ENCODE measurements at places on chromosomes 13 and 19. TPM values are rescaled to one million over a fixed set of nuclear protein-coding genes. Genes with fewer than 3 reads are reported as not detected.
A peak's percentile ranks its signal among the peaks of the same experiment; 100 is the strongest.

- no peak for DNase-seq
These were observed 535 bp downstream of the BSG start for GRCh38 chr19:572743-573518.

GRCh38 chr13:95479731-95480130 lies 72.8 kb upstream of the CLDN10 start:
- DNase-seq: no peak

DNA sequence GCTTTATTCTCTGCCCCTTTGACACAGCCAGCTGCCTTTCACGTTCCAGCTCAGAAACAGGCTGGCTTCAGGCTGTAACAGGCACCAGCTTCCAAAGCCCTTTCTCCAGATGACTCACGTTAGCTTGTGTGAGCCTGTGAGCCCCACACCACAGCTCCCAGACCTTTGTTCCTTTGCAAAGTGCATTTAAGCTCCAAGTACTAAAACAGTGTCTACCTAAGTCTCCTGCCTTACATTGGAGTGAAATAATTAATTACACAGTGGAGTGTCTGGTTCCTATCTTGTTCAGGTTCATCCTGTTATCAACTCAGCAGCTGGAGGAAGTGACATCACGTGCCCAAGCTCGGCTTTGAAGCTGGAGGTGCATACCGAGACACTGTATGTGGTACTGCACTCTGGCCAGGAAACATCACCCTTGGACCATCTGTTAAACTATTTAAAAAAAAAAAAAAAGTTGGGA lies 475.8 kb downstream of the FOXO1 start:
- peak; percentile 31 for DNase-seq

Gene UBE2L5
- total RNA-seq: not detected

Gene GPC5
- not detected for total RNA-seq

GRCh38 chr13:37640499-37640898 lies 41.9 kb upstream of the POSTN start:
- DNase-seq: no peak

GRCh38 chr19:11148001-11148400 lies 7.6 kb downstream of the SPC24 start:
- no peak for DNase-seq

DNA sequence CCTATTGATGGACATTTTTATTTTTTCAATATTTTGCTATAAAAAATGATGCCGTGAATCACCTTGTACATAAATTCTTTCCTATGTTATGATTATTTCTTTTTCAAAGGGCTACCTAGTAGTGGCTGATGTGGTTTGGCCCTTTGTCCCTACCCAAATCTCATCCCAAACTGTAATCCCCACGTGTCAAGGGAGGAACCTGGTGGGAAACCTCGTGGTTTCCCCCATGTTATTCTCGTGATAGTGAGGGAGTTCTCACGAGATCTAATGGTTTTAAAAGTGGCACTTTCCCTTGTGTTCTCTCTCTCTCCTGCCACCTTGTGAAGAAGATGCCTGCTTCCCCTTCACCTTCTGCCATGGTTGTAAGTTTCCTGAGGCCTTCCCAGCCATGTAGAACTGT lies 94.9 kb downstream of the TM9SF2 start:
- DNase-seq: no peak

Gene ATP8B3
- 0.21 TPM for total RNA-seq

- DNase-seq: no peak
These were observed 2.8 kb upstream of the POP4 start for GRCh38 chr19:29603308-29603707.

Gene PGLYRP2
- total RNA-seq: not detected

- DNase-seq: no peak
These were observed 7.4 kb downstream of the TGDS start for GRCh38 chr13:94588541-94588940.

Gene CFD
- total RNA-seq: 1,040 TPM

DNA sequence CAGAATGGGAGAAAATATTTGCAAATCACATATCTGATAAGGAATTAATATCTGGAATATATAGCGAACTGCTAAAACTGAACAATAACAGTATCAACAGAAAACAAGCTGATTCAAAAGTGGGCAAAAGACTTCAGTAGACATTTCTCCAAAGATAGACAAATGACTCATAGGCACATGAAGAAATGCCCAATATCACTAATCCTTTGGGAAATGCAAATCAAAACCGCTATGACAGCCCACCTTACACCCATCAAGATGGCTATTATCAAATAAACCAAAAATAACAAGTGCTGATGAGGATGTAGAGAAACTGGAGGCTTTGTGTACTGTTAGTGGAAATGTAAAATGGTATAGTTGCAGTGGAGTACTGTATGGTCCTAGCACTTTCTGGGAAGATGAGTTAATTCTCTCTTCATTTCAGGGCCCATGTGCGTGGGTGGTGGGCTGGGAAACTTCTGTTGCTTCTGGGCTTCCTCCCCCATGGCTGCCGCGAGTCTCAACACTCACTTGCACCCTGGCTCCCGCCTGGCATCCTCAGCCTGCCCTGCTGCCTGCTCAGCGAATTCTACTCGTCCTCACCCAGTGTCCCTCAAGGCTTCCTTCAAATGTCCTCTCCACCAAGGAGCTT lies 12.4 kb upstream of the GJA3 start:
- DNase-seq: no peak

- DNase-seq: no peak
These were observed 413.2 kb downstream of the EFNB2 start for GRCh38 chr13:106122234-106122633.

Gene FXYD7
- 5.7 TPM for total RNA-seq

Gene TSHZ3
- total RNA-seq: 22.4 TPM

DNA sequence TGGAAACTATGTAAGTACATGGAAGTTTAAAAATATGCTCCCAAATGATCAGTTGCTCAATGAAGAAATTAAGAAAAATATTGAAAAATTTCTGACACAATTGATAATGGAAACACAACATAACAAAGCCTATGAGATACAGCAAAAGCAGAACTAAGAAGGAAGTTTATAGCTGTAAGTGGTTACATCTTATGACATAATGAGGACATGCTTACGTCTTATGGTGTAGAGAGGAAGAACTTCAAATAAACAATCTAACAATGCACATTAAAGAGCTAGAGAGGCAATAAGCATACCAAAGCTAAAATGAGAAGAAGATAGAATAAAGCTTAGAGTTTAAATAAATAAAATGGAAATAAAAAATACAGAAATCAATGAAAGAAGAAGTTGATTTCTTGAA lies 50.0 kb upstream of the CEACAM21 start:
- no peak for DNase-seq

Gene ZNF570
- total RNA-seq: 4.5 TPM

GRCh38 chr19:42028304-42029216 lies 34.5 kb upstream of the ATP1A3 start:
- no peak for DNase-seq

Gene PTH2
- total RNA-seq: not detected

DNA sequence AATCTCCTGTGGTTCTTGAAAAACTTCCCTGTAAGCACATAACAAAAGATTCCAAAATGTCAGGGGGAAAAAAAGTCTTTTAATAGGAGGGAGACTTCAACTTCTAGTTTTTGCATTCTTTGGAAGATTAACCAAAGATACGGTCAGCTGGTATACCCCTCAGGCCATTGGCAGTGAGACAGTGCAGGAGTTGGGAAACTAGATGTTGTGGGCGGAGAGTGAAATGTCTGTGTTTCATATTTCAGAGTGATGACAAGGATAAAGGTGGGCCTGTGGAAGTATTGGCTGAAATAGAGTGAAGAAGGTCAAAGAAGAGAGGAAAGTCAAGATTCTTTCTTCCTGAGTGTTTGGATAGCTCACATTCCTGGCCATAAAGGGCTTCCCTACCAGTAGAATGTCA lies 40.8 kb downstream of the CYP2B6 start:
- DNase-seq: no peak

Gene C1QTNF9B
- total RNA-seq: 2.0 TPM

Gene GDF15
- 31.0 TPM for total RNA-seq

DNA sequence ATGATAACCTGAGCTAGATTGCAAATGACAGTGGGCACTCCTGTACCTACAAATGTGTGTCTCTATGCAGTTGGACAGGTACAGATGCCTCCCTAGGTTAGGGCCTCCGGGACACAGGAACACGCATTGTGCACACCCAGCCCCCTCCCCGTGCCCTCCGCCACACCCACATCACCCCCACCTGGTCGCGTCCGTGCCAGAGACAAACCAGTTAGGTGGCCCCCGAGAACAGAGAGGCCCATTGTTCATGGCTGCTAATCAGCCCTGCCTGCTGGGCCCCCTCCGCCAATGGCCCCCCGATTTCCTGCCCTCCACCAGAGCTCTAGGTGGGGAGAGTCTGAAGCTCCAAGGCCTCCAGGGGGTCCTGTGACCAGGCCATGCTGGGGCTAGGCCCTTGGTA lies 13.7 kb downstream of the NRTN start:
- DNase-seq: no peak

DNA sequence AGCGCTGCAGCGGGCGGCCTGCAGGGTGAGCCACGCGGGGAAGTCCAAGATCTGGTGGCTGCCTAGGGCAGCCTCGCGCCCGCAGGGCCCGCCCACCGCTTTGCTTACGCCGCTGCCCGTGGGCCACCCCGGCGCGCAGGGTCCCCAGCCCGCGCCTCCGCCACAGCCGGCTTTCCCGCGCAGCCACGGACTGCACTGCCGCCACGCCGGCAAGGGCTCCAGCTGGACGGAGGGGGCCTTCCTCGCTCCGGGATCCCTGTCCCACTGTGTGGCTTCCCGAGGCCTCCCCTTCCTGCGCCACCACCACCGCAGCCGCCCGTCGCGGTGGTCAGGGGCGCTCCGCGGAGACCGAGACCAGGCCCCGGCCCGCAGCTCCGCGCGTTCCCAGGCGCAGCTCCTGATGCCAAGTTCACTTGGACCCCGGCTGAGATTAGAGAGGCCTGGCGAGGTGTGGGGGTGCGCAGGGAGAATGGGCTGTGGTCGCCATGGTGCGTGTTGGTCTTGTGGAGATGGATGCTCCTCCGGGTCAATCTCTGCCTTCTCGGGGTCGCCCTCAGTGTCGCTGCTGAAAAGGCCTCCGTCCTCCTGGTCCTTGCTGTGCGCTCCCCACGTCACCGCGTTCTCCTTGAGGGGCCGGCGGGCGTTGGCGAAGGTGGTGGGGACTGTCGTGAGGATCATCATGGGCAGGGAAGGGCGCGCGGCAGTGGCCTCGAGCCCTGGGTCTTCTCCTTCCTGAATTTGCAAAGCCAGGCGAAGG lies 17.9 kb upstream of the RNF17 start:
- no peak for DNase-seq

- DNase-seq: no peak
These were observed 21.6 kb downstream of the EFNA2 start for GRCh38 chr19:1307320-1307719.

Gene KLK12
- not detected for total RNA-seq

DNA sequence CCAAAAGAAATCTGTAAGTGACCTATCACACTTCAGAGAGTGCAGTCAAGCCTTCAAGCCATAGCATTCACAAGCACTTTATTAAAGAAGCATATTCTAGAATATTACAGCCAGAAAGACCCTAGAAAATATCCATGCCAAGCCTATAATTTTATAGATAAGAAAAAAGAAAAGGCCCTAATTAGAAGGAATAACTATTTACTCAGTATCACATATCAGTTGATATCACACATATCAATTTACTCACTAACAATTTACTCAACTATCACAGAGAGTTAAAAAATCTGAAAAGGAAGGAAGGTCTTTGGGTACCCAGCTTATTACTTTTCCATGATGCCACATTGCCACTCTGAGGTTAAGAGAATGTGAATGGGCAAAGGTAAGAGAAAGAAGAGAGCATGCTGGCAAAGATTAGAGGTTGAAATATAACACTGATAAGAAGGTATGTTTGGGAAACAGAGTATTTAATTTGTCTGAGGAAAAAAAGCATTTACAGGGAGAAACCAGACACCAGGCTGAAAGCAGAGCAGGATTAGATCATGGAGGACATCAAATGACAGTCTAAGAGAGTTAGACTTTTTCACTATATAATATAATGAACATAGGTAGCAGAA lies 186.2 kb downstream of the VWA8 start:
- DNase-seq: no peak

GRCh38 chr13:39847336-39847735 lies 191.9 kb downstream of the COG6 start:
- DNase-seq: no peak

Gene RAB20
- 28.5 TPM for total RNA-seq

Gene LRRC63
- total RNA-seq: not detected

- no peak for DNase-seq
These were observed 15.6 kb downstream of the NAA16 start for GRCh38 chr13:41326661-41327060.

- DNase-seq: peak; percentile 4
These were observed 500 bp downstream of the ZFP30 start for GRCh38 chr19:37654629-37655300.

GRCh38 chr13:108214441-108215271 lies 680 bp downstream of the LIG4 start:
- no peak for DNase-seq

DNA sequence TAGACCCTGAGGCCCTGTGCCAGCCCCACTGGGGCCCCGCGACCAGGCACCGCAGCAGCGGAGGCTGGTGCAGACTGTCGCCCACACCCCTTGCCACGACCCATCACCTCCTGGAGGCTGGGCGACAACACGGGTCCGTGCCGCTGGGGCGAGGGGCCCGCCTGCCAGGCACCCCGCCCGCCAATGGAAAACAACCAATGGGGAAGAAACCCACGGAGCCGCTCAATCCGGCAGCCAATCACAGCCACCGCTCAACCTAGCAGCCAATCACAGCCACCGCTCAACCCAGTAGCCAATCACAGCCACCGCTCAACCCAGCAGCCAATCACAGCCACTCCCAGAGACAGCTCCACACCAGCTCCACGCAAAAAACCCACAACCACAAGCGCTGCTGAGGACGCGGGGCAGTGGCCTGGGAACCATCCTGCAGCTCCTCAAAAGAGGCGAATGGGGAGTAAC lies 29.7 kb downstream of the GPX4 start:
- DNase-seq: no peak

- peak; percentile 97 for DNase-seq
These were observed at the start of gene CHMP2A for GRCh38 chr19:58554494-58555368. CHMP2A (minus strand) TSS chr19:58555105; CDS start chr19:58554212, 893 bp downstream.

Gene SELENOV
- not detected for total RNA-seq

- DNase-seq: no peak
These were observed 53.5 kb upstream of the FLT1 start for GRCh38 chr13:28548468-28548867.

DNA sequence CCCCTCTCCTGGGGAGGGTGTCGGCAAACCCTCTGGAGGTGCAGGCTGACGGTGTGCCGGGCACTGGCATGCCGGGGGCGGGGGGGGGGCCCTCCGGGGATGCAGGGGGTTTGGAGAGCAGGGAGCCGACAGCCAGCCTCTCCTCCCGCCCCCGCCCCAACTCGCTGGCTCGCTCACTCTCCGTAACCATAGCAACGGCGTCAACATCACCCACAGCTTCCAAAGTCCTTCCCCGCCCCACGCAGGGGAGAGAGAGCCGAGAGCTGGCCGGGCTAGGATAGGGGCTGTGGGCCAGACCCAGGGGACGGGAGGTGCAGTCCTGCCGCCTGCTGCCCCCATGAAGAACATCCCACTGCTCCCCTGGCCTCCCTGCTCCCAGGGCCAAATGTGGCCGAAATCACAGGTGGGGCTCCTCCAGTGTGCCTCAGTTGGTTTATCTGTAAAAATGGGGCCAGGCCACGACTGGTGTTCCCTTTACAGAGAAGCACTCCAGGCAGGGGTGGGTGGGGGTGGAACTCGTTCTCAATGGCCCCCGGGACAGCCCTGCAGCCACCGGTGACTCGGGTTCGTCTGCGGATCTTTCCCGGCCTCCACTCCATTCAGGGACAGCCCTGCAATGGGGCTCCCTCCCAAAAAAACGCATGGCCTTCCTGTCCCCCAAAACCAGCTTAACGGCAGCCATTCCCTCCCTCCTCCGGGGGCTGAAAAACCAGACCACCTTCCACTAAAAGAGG lies 3.2 kb downstream of the KLF16 start:
- DNase-seq: no peak

Data from tibial nerve (tissue), 4 donors.